Endodermal cell (in vitro differentiated cells): ENCODE measurements at places on chromosomes 13 and 19.

- no peak for DNase-seq
Observed at GRCh38 chr19:23311551-23311950, 61.4 kb upstream of the ZNF724 start.

- DNase-seq, result no peak
Observed at GRCh38 chr13:41608839-41609177, 151.5 kb downstream of the RGCC start.

DNA sequence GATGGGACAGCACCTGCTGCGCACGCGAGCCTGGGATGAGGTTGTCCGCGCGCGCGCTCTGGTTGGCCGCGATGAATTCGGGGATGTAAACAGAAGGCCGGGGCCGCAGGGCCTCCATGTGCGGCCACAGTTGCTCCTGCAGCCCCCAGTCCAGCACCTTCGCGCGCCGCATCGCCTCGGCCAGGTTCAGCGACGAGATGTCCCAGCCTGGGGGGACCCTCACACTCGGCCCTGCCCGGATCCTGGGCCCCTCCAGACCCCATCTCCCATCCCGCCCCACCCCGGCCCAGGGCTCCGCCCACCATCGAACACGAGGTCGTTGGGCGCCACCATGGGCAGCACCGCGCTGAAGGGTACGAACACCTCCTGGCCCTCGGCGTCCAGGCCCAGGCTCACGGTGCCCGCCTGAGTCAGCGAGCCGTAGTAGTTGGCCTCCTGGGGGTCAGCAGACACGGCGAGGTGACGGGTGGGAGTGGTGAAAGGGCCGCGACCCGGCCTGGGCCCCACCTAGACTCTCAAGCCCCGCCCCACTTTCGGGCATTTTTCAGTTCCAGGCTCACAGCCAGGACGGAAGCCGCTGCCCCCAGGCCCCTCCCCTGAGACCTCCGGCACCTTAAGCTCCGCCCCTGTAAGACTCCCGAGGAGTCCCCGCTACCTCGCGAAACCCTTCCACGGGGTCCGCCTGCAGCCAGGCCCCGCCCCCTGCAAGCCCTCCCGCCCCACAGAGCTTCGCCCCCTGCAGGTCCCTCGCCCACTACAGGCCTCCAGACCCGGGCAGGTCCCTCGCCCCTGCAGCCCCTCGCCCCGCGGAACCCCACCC lies 1.1 kb downstream of the ISYNA1 start:
- DNase-seq, result peak; percentile 95

DNA sequence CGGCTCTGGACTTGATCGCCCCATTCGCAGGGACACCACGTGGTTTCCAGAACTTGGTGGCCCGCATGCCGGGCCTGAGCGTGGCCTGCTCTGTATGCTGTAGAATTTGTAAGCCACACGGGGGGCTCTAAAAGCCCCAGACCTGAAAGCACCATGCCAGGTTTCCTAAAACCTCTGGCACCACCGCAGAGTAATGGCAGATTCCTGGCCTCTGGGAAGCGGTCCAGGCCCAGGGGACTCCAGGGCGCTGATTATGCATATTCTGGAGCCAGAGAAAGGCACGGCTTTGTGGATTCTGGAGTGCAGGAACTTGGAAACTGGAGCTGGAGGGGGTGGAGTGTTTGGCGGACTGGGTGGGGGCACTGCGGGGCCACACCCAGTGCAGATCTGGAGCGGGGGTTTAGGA lies 3.7 kb downstream of the FTL start:
- no peak for DNase-seq

DNA sequence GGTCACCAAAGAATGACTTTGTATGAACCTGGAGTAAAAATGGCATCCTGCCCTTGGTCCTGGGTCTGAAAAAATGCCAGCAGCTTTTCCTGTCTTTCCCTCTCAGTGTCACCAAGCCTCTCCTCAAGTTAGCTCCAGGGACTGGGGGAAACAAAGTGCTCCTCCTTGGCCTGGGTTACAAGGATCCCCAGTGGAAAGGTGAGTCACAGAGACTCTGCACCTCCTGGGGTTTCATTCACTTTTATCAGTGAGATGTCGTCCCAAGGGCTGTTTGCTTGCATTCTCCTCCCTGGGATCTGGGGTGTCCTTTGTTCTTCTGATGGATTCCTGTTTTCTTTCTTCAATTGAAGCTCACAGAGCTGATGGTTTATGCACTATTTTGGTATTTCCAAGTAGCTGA lies 93.2 kb upstream of the CSNK1A1L start:
- DNase-seq, result peak; percentile 85
